Fibroblast of mammary gland (primary cell): ENCODE measurements at places on chromosomes 7 and 10.

DNA sequence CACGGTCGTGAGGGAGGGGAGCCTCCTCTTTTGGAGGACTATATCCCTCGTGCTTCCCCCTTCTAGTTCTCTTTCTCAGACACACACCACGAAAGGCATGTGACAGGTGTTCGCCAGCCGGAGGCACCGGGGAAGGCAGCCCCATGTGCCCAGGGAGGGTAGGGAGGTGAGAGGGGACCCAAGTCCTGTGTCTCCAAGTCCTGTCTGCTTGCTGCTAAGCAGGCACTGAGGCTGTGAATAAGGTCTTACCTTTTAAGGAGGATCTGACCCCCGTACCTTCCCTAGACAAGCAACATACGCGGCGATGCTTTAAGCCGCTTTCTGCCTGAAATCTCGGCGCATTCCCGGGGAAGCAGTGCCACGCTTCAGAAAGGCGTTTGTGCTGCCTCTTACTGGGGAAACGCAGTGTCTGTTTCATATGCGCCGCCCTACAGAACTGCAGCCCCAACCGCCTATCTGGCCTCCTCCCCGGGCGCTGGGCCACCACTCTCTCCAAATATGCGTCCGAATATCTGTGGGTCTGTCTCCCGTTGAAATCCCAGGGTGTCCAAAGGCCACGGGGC is 770 bp downstream of the PLXNA4 start:
- peak; percentile 29 for DNase-seq

DNA sequence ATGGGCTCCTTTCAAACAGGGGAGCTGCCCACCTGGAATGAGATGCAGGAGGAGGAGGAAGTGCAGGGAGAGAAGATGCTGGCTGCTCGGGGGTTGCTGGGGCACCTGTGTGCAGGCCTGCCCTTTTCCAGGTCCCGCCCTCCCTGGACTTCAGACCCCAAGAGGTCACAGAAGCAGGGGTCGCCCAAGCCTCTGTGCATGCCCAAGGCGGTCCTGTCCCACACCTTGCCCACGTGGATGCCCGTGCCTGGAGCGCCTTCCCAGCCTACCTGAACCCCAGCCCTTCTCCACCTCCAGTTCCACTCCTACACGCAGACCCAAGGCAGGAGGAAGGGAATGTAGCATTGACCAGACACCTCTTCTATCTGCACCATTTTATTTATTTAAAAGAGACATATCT is 71.3 kb downstream of the SH3PXD2A start:
- DNase-seq: no peak

- no peak for DNase-seq
Observed at GRCh38 chr7:154857728-154858681, 144.9 kb downstream of the PAXIP1 start.

- DNase-seq: no peak
Observed at GRCh38 chr10:11683529-11684320, 58.5 kb upstream of the ECHDC3 start.

DNA sequence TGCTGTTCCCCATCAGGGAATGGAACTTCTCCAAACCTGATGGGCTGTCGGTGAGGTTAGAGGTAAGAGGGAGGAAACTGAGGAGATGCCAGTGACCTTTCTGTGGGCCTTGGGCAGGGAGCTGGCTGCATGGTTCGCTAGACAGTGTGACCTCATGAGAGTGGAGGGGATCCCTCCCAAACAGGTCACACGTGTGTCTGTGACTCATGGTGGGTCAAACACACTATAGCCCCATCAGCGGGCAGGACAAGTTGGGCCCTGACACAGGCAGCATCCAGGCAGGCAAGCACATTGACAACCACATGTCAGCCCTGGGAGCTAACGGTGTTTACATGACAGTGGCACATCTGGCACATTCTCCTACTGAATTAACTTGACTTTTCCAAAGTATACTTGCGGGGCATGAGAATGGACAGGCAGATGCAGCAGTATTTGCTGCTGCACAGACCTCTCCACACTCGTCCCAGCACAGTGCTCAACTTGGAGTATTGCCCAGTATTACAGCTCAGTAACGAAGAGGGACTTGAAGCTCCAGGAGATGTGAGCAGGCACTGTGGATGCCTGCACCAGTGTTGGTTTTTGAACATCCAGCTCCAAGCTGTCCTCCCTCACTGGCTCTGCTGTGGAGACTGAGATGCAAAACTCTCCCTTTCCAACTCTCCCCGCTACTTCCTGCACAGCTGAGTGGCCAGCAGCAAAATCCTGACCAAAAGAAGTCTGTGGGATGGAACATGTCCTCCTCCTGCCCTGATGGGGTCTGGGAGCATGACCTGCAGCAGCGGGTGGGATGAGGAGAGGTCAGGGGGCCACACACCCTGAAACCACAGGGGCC is 199.6 kb downstream of the WDR37 start:
- no peak for DNase-seq

DNA sequence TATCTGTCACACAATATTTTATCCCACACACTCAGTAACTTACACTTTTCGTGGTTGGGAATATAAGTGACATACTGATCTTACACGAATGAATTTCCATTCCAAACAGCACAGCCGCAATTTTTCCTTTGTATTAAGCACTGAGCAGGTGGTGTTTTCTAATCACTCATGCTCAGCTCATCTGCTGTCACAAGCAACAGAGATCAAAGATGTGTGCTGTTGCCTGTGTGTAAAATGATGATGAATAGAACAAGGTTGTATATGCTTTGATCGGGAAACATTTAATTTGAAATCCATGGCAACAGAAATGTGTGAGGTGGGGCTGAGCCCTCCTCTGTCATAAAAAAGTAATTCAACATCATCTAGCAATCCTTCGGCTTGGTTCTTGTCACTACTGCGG is 927.7 kb upstream of the MBL2 start:
- no peak for DNase-seq

- no peak for DNase-seq
Observed at GRCh38 chr7:3592401-3593134, 291.5 kb downstream of the SDK1 start.

- DNase-seq: no peak
Observed at GRCh38 chr10:77430530-77430929, 207.1 kb downstream of the KCNMA1 start.

- peak; percentile 83 for DNase-seq
Observed at GRCh38 chr10:98309366-98310355, 41.7 kb upstream of the LOXL4 start.

DNA sequence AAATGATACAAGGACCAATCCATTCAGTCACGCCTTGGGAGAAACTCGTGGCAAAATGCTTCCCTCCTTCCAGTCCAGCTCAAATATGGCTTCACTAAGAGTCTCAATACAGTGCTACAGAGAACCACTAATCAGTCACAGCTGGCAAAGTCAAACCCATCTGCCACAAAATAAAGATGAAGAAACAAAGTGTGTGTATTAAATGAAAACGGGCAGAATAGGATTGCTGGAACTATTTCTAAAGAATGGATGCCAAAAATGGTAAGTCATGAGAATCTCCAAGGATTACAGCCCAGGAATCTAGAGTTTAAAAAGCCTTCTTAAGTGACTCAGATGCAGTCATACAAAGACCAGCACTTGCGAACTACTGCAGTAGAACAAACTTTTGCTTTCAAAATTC is 61.9 kb downstream of the CACUL1 start:
- DNase-seq: peak; percentile 98

DNA sequence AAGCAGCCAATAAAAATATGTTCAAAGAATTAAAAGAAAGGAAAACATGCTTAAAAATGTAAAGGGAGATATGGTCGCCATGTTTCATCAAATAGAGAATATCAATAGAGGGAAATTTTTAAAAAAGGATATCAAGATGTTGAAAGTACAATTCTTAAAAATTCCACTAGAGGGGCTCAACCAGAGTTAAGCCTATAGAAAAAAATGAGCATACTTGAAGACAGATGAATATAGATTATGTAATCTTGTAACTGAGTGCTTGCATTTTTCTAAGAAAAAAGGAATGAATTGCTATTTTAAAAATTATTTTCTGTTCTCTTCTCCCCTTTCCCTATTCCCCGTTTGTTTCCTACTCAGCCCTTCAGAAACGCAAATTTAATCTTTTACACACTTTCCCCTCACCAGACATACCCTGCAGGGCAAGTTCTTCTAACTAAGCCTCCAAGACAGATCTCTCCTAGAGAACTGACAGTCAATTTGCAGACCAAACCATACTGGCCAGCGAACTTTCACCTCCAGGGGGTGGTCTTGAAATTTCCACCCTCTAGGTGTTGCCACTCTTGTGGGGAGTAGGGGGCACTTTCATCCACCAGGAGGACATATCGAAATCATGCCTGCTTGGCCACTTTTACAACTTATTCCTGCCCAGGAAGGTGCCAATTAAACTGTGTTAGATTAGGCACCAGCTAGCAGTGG is 67.7 kb downstream of the NSUN6 start:
- peak; percentile 16 for DNase-seq

- DNase-seq: no peak
Observed at GRCh38 chr7:27083646-27084045, 12.2 kb downstream of the HOXA1 start.

GRCh38 chr10:86721232-86721631 is 35.2 kb upstream of the BMPR1A start:
- DNase-seq: no peak

DNA sequence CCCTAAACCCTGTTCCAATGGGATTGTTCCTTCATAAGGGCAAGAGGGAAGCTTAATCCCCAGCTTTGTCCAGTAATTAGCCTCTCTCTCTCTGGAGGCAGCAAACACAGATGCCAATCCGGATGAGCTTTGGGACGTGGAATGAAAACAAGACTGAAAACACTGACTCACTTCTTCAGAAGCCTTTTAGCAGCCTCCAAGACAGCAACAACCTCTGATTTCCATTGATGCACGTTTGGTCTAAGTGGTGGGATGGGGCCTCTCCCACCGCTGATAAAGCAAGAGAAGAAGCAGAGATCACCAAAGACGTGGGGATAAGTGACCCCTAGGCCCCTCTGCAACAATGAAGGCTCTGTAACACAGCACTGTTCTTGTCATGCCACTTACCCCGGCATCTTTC is 5.8 kb upstream of the GFRA1 start:
- DNase-seq: no peak

- peak; percentile 97 for DNase-seq
Observed at GRCh38 chr7:17234398-17235031, 63.9 kb upstream of the AHR start.

- peak; percentile 27 for DNase-seq
Observed at GRCh38 chr10:7872041-7872442, 53.7 kb downstream of the TAF3 start.

DNA sequence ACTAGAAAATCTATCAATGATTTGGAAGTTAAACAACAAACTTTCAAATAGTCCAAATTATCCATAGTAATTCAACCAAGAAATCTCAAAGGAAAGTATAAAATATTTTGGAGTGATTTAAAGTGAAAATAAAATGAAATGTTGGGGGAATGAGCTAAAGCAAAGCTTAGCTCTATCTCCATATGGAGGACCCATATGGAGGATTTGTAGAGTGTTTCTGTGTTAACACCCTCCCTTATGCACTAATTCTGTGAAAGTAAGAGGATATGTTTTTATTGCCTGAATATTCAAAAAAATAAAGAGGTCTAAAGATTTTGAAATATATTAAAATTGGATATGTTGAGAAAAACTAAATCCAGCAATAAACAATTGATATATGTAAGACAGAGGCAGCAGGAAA is 31.6 kb downstream of the CDC14C start:
- DNase-seq: no peak

DNA sequence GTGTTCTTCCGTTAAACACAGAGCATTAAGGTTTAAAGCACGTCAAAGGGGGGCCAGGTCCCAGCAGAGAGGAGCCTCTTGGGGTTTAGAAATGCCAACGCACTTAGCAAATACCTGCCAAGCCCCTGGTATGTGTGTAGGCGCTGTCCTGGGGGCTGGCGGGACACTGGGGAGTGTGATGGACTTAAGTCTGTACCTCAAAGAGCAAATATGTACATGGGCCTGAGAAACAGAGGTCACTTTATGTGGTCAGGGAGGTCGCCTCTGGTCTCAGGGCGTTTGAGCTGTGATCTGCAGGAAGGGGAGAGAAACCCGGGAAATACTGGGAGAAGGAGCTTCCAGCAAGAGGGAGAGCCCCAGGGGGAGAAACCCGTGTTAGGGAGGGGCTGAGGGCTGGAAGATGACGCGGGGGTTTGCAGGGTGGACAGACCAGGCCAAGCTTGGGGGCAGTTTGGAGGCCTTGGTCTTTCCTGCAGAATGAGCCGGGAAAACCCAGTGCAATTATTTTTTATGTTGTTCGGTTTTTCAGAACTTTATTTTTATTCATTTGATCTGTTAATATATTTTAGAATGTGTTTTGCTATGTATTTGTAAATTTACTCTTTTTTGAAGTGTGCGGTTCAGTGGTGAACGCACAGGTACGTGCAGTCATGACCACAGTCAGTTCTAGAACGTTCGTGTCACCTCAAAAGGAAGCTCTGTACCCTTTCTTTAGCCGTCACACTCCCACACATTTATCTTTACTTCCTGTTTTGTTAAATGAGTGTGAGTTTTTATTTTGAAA is 441.4 kb upstream of the FOXK1 start:
- DNase-seq: no peak

- DNase-seq: no peak
Observed at GRCh38 chr10:124294811-124295770, 123.6 kb downstream of the OAT start.

- no peak for DNase-seq
Observed at GRCh38 chr7:73963252-73963822, 64.6 kb upstream of the ELN start.

- DNase-seq: no peak
Observed at GRCh38 chr7:22319424-22320403, 37.2 kb downstream of the RAPGEF5 start.

DNA sequence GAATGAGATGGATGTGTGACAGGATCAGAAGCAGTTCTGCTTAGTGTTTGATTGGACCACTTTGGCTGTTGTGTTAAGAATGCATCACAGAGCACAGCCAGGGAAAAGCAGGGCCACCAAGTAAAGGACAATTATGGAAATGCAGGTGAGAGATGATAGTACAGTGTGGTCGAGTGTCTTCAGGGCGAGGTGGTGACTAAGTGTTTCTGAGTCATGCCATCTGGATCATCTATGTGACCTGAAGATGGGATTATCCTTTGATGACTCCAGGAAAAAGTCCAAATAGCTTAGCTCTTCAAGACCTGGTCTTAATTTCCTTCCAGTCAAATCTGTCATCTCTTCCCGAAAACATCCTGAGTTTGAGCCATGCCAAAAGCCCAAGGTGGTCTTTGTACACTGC is 523.2 kb upstream of the IGFBP3 start:
- DNase-seq: peak; percentile 68

DNA sequence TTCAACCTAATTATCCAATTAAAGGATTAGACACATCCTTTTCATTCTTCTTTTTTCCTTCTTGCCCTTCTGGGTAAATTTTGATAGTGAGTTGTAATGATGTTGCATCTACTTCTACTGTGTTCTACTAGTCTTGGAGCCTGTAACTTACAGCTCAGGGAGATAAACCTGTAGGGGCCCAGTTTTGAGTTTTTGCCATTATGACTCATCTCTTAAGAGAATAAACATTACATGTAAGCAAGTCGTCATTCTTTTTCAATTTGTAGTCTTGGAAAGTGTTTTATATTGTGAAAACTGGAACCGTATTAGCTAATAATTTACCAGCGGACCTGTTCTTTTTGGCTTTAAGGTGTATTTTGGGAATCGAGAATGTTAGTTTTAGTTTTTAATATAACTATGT is 89.7 kb upstream of the RPA3 start:
- peak; percentile 85 for DNase-seq
